ENCODE measurements at places on chromosomes 1 and 21. TPM values are rescaled to one million over a fixed set of nuclear protein-coding genes. Genes with fewer than 3 reads are reported as not detected.

SAMD13 gene
- 1.3 TPM for total RNA-seq

CA14 gene
- total RNA-seq: not detected

VSIG8 gene
- total RNA-seq: not detected

- DNase-seq: no peak
- no peaks in the 10 kb centered on the region for H3K27me3 ChIP-seq
- no peak overlapping the region for H3K27ac ChIP-seq
- no peaks in the 10 kb centered on the region for H3K36me3 ChIP-seq
Observed at GRCh38 chr1:7405844-7406500, 365.1 kb upstream of the VAMP3 start.

GABRD gene
- total RNA-seq: not detected

GUCA2B gene
- not detected for total RNA-seq

DNA sequence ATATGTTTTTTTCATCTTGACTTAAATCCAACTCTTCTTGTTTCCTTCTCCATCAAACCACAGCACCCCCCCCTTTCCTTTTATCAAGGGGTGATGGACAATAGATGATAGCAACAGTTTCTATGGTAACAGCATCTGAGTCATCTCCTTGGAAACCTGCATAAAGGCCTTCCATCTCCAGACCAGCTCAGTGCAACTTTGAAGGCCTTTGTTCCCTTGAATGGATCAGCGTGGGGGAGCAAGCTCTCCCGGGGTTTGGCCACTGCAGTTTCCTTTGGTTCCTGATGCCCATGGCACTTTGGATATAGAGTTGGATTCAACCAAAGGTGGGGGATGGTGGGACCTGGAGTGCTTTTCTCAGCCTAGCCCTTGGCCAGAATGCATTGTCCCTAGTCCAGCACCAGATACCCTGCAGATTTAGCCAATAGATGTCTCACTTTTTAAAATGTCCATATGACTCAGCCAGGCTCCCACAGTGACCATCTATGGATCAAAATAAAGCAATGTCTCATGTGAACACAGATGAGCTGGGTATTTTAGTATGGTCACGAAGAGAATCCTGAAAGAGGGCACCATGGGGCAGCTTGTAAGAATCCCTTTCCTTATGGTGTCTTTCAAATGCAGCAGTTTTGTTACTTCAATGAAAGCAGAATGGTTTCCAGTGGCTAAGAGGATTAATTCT, 127.7 kb downstream of the SPATA46 start:
- no peak overlapping the region for H3K4me3 ChIP-seq
- no peak overlapping the region for H3K27ac ChIP-seq
- H3K4me1 ChIP-seq: peaks cover 8% of the 10 kb centered on the region
- DNase-seq: no peak
- no peaks in the 10 kb centered on the region for H3K36me3 ChIP-seq

DNA sequence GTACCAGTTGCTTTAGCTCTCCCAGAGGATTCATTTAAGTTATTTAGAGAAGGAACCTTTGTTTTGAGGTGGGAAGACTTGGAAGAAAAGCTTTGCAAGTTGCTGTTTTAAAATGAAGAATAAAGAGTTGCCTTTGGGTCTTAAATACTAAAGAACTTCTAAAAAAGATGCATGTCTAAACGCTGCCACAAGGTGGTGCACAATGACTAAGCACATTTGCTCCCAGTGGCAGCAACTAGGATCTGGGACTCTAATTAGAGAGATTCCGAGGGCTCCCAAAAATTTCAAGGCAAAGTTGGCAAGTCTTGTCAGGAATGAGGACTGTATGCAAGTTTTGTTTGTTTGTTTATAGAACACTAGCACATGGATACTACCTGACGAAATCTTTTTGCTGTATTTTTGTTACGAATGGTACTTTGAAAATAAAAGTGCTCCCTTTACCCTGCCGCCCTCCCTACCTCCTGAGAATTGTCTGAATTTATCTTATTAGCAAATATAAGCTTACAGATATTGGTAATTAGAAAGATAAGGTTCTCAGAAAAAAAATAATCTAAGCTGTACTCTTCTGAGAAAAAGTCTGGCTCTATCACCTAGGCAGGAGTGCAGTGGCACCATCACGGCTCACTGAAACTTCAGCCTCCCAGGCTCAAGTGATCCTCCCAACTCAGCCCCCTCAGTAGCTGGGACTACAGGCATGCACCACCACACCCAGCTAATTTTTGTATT, 121.8 kb downstream of the HFM1 start:
- no peaks in the 10 kb centered on the region for H3K36me3 ChIP-seq
- no peak overlapping the region for H3K4me3 ChIP-seq
- H3K27me3 ChIP-seq: no peaks in the 10 kb centered on the region
- no peak overlapping the region for H3K27ac ChIP-seq
- DNase-seq: peak; percentile 66

GRCh38 chr1:115252585-115252984, 85.5 kb downstream of the NGF start:
- no peak overlapping the region for H3K4me3 ChIP-seq
- H3K4me1 ChIP-seq: no peaks in the 10 kb centered on the region
- no peaks in the 10 kb centered on the region for H3K27me3 ChIP-seq
- H3K27ac ChIP-seq: no peak overlapping the region
- no peaks in the 10 kb centered on the region for H3K36me3 ChIP-seq
- DNase-seq: no peak

PGLYRP4 gene
- total RNA-seq: not detected

GRCh38 chr1:92117526-92117925, 37.4 kb downstream of the BTBD8 start:
- H3K36me3 ChIP-seq: no peaks in the 10 kb centered on the region
- no peak overlapping the region for H3K27ac ChIP-seq
- no peaks in the 10 kb centered on the region for H3K27me3 ChIP-seq

GRCh38 chr1:14303011-14303410, 295.5 kb upstream of the KAZN start:
- no peaks in the 10 kb centered on the region for H3K27me3 ChIP-seq
- DNase-seq: no peak
- no peaks in the 10 kb centered on the region for H3K4me1 ChIP-seq
- no peak overlapping the region for H3K4me3 ChIP-seq
- no peak overlapping the region for H3K27ac ChIP-seq

- no peak overlapping the region for H3K27ac ChIP-seq
- H3K4me1 ChIP-seq: no peaks in the 10 kb centered on the region
- H3K4me3 ChIP-seq: no peak overlapping the region
- peak; percentile 41 for DNase-seq
- no peaks in the 10 kb centered on the region for H3K36me3 ChIP-seq
Observed at GRCh38 chr1:147890177-147890790, 12.3 kb upstream of the GJA8 start.

LAMC1 gene
- 60.7 TPM for total RNA-seq

- H3K27ac ChIP-seq: no peak overlapping the region
- no peaks in the 10 kb centered on the region for H3K4me1 ChIP-seq
- no peak for DNase-seq
- H3K4me3 ChIP-seq: no peak overlapping the region
- H3K36me3 ChIP-seq: no peaks in the 10 kb centered on the region
Observed at GRCh38 chr1:238485057-238485911, 594.6 kb upstream of the ZP4 start.

DNA sequence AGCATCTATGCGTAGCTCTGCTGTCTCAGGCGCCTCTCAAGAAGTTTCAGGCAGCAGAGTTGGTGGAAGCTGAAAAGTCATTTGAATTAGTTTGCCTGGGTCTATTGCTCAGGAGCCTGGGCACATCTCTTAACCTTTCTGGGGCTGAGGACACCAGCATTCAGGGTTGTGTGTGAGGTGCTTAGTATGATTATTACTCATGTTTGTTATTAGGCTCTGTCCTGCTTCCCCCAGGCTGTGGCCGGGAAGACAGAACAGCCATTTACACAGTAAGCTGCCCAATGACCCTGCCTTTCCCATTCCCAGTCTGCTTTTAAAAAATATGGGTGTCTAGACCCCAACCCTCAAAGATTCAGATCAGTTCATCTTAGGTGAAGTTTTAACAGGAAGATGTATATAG, 53.9 kb upstream of the CACNA1E start:
- H3K4me3 ChIP-seq: no peak overlapping the region
- no peak overlapping the region for H3K27ac ChIP-seq
- no peaks in the 10 kb centered on the region for H3K4me1 ChIP-seq
- no peak for DNase-seq

CFHR3 gene
- not detected for total RNA-seq

DNA sequence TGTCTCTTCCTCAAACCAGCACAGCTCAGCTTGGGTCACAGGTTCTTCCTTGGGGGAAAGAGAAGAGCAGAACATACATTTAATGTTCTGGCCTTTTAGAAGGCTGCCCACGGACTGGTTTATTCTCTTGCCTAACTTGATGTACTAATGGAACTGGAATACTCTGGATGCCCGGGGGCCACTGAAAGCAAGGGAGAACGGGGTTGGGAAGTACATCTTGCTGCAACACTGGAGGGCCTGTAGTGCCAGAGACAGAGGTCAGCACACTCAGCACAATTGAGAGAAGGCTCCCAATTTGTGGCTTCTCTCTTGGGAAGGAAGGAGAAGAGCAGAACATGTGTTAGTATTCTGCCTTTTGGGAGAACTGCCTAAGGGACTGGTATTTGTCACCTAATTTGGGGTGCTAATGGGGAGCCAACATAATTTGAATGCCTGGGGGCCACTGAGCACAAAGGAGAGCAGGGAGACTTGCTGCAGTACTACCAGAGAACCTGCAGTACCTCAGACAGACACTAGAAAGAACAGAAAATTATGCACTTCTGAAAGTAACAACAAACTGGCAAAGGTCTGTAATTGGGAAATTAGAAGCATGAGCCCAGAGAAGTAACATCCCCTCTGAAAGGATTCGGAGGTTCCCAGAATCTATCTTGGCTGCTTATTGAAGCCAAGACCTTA, 14.1 kb downstream of the ZNF691 start:
- DNase-seq: no peak
- H3K4me3 ChIP-seq: no peak overlapping the region
- no peaks in the 10 kb centered on the region for H3K27me3 ChIP-seq
- H3K4me1 ChIP-seq: no peaks in the 10 kb centered on the region
- no peak overlapping the region for H3K27ac ChIP-seq

DNA sequence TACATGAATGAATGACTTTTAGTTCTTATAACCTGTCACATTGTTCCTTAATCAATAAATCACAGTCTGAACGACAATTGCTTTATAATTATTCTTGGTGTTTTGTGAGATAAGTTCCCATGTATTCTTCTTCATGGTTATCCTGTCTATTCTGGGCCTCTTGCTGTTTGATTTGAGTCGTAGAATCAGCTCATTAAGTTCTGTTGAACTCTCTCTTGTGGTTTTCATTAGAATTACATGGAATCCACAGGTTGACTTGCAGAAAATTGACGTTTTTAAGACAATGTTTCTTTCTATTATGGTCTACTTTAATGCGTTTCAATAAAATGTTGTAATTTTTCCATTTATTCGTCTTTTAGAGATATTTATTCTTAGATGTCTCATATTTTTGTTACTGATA, 4.0 kb upstream of the LCE1A start:
- no peak overlapping the region for H3K27ac ChIP-seq
- H3K4me3 ChIP-seq: no peak overlapping the region
- H3K36me3 ChIP-seq: no peaks in the 10 kb centered on the region
- H3K4me1 ChIP-seq: no peaks in the 10 kb centered on the region

GRCh38 chr1:182278144-182279054, 113.2 kb downstream of the GLUL start:
- H3K4me1 ChIP-seq: no peaks in the 10 kb centered on the region
- H3K4me3 ChIP-seq: no peak overlapping the region
- DNase-seq: no peak
- no peaks in the 10 kb centered on the region for H3K27me3 ChIP-seq

DNA sequence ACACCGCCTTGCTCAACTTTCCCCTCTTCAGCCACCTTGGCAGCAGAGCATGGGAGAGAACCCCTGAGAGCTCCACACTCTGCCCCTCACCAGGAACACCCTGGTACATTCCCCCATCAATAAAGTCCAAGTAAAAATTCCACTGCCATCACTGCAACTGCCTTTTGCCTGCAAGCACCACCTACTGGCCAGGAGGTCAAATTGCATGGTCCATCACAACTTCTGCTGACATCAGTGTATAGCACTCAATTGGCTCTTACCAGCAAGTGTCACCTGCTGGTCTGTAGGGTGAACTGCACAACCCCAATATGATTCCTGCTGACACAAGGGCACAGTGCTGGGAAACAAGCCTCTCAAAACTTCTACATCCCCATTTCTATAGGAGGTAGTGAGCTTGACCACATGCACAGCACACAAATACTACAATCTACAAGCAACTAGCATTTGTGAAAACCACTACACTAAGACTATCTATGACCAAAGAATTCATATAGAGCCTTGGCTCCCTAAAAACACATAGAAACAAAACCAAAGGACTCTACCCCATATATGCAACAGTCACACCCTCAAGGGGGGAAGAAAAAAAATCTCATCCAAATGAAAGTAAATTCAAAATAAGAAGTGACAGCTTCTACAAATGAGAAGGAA, 69.2 kb downstream of the FASLG start:
- no peaks in the 10 kb centered on the region for H3K27me3 ChIP-seq
- no peak overlapping the region for H3K27ac ChIP-seq
- DNase-seq: no peak
- H3K4me1 ChIP-seq: no peaks in the 10 kb centered on the region
- no peak overlapping the region for H3K4me3 ChIP-seq

BMP8B gene
- total RNA-seq: 5.4 TPM

DNA sequence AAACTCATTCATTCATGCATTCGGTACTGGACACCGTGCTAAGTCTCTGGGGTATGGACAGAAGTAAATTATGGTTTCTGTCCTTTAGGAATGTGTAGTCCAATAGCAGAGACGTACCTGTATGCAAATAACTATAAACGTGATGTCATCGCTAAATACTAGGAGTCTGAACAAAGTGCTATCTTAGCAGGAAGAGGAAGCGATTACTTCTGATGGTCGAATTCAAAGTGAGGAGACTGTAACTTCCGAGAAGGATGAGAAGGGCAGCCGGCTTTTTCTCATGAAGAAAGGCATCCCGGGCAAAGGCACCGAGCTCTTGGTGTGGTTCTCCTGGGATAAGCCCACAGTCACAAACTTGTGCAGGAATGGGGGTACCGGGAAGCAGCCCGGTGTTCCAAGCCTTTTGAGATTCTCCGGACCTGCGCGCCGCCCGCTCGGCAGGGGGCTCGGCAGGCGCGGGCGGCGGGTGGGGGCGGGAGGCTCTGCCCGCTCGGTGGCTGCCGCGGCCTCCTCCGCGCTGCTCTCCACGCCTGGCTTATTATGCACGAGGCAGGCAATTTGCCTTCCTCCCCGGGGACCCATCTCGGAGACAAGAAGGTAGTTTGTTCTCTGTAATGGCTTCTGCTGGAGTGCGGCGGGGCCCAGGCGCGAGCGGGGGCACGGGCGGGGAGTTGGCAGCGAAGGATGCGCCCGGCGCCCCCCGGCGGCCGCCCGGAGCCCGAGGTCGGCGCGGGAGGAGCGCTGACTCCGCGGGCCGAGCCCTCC, 67.5 kb upstream of the CD1D start:
- no peak overlapping the region for H3K4me3 ChIP-seq
- no peaks in the 10 kb centered on the region for H3K36me3 ChIP-seq
- DNase-seq: peak; percentile 42
- H3K27ac ChIP-seq: peak overlapping the region; percentile 1

SPRR2E gene
- not detected for total RNA-seq

DMBX1 gene
- not detected for total RNA-seq

Measured in body of pancreas (tissue), 4 donors.